ENCODE measurements at places on chromosomes 16 and 17. TPM values are rescaled to one million over a fixed set of nuclear protein-coding genes. Genes with fewer than 3 reads are reported as not detected.

The CETP gene
- total RNA-seq, result 2.2 TPM

The KCNAB3 gene
- 0.93 TPM for total RNA-seq

The KRT39 gene
- total RNA-seq, result not detected

The LLGL2 gene
- total RNA-seq, result 73.5 TPM

The GP1BA gene
- total RNA-seq, result not detected

The MKS1 gene
- 13.9 TPM for total RNA-seq

The PRPSAP1 gene
- total RNA-seq, result 133 TPM

The SOX15 gene
- total RNA-seq, result not detected

The KRTAP9-4 gene
- not detected for total RNA-seq

The SLC47A1 gene
- 4.3 TPM for total RNA-seq

The ABCC11 gene
- not detected for total RNA-seq

The SEZ6L2 gene
- total RNA-seq, result 1.5 TPM

The TSPAN10 gene
- total RNA-seq, result 0.40 TPM

The CDH16 gene
- 134 TPM for total RNA-seq

The VWA3A gene
- not detected for total RNA-seq

The KRT27 gene
- total RNA-seq, result not detected
